Progenitor cell of endocrine pancreas (in vitro differentiated cells): ENCODE measurements at places on chromosomes 2 and 18.

- H3K27me3 ChIP-seq, result no peaks in the 10 kb centered on the region
- H3K4me3 ChIP-seq, result no peak overlapping the region
- H3K36me3 ChIP-seq, result peaks cover 6% of the 10 kb centered on the region
- H3K27ac ChIP-seq, result no peak overlapping the region
- peaks cover 3% of the 10 kb centered on the region for H3K4me1 ChIP-seq
Observed at GRCh38 chr18:22667616-22668422, 250.1 kb upstream of the CTAGE1 start.

DNA sequence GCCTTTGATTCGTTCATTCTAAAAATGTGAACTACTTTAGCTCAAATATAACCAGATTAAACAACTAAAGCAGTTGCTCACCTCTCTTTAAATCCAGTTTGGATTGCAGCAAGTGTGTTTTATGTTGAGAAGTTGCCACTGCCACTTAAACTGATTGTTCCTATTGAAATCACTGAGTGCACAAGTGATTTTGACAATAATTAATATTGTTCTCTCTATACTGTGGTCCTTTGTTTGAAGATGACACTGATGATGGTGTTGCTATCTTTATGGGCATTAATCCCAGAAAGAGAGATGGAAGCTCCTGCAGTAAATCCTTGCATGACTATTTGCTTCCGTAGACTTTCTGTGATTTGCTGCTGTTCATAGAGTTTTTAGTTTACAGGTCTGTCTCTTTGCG, 251.4 kb upstream of the ZEB2 start:
- H3K4me3 ChIP-seq, result no peak overlapping the region
- no peak for DNase-seq
- H3K4me1 ChIP-seq, result peaks cover 6% of the 10 kb centered on the region
- no peaks in the 10 kb centered on the region for H3K36me3 ChIP-seq
- H3K27ac ChIP-seq, result no peak overlapping the region

- no peak overlapping the region for H3K4me3 ChIP-seq
- no peaks in the 10 kb centered on the region for H3K27me3 ChIP-seq
- DNase-seq, result no peak
- peaks cover 1% of the 10 kb centered on the region for H3K36me3 ChIP-seq
Observed at GRCh38 chr18:2985628-2986027, 27.3 kb downstream of the LPIN2 start.

- no peaks in the 10 kb centered on the region for H3K27me3 ChIP-seq
- H3K27ac ChIP-seq, result no peak overlapping the region
- no peaks in the 10 kb centered on the region for H3K4me1 ChIP-seq
- no peak for DNase-seq
Observed at GRCh38 chr2:229118927-229119326, 152.2 kb downstream of the PID1 start.
